Stromal cell of bone marrow (primary cell): ENCODE measurements at places on chromosomes 5 and 9.

DNA sequence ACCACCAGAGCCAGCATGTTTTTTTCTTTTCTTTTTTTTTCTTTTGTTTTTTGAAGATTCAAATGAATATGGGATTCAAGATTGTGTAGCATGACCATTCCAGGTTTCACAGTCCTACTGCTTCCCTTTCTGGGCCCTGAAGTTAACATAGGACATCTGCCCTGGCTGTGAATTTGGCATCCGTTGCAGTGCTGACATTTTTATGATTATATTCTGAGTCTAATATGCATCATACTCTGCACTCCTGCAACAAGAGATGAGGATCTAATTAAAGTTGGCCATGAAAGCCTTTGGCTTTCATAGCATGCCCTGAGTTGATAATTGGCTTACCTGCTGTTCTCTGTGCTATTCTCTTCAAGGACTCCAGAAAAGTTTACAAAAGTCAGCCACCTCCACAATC, 29.8 kb downstream of the C5orf22 start:
- DNase-seq, result no peak

DNA sequence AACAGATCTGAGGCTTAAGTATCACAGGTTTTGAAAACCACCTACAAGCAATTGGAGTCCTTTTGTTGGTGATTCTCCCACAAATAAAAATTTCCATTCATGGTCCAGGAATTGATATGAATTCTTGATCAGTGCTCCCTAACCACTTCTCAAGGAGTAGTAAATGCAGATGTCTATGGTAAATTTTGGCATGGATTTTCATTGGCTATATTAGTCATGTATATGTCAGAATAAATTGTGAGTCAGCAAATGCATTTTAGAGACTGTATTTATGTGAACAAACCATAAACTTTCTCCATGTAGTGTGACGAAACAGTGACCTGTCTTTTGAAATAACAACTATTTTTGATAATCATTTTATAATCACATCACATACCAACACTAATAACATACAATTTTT, 611.1 kb downstream of the HTR1A start:
- no peak for DNase-seq

GRCh38 chr9:29439961-29440360, 1866.7 kb upstream of the C9orf72 start:
- DNase-seq, result peak; percentile 7

DNA sequence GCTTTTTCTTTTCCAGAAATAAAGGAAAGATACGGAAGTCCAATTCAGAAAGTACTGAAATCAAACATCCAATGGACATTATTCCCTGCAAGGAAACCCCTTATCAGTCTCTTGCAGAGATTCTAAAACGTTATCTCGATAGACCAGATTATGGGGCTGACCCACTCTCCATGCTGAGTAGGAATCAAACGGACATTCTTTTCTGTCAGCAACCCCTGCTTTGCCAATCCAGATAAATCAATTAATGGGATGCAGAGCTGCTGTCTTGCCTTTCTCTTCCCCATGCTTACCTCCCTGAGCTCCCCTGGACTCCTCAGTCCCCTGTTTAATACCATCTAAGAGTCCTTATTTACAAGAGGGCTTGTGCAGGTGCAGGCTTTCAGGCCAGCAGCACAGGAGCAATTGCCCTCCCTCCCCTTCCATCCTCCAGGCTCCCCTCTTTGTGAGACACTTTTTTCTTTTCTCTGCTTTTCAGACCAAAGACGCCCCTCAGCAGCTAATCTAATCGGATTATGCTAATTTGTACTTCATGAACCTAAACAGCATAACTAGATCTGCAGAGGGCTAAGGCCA, 14.2 kb downstream of the TAL2 start:
- no peak for DNase-seq

- DNase-seq, result no peak
These were observed 444.2 kb upstream of the RIOK2 start for GRCh38 chr5:97627272-97627671.

DNA sequence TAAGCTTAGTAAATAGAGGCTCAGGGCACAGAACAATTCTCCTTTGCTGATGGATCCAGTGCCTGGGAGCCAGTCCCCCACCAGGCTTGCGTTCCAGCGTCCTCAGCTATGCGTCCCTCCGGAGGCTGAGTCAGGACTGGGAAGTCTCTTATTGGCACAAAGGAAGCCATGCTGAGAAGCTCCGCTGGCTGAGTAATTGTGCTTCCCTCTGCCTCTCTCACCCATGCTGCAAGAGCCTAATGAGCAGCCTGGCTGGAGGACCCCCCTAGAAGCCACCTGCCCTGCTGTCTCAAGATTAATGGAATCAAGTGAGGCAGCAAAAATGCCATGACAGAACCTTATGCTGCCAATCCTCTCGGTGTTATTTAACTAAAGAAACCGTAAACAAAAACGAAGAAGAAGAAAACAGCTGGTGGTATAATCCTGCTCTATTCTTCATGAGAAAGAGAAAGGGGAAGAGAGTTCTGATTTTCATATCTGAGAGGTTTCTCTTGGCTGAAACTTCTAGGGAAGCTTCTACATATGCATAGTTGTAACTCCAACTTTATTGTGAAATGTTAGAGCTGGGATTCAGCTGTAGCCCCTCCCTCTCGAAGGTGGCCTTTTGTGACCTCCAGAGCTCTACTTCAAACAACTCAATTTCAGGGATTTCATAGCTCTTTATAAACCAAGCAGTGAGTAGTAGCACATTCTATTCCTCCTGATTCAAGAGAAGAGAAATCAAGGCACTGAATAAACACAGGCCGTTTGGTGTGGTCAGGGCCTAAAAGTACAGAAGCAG, 185.4 kb upstream of the SEMA6A start:
- DNase-seq, result no peak

- no peak for DNase-seq
These were observed 1077.9 kb upstream of the C9orf72 start for GRCh38 chr9:28651050-28651722.

DNA sequence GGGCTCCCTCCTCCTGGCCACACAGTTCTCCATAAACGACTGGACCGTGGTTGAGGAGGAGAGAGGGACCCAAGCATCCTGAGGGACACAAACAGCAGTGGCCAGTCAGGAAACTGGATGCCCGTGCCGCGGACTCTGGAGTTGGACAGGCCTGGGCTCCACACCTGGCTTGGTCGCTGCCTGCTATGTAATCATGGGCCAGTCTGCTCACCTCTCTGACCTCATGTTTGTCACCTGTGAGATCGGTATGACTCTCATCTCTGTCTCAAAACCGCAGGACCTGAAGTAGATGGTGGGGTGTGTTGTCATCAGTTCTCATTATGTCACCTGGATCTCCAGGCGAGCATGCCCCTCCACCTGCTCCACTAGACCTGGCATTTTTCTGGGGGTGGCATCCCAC, 14.5 kb downstream of the CXXC5 start:
- no peak for DNase-seq

GRCh38 chr9:35659340-35659739, 1.2 kb downstream of the CCDC107 start:
- peak; percentile 56 for DNase-seq

- DNase-seq, result no peak
These were observed 644 bp downstream of the BRD3 start for GRCh38 chr9:134066913-134067851.

- DNase-seq, result no peak
These were observed 9.5 kb downstream of the CEMIP2 start for GRCh38 chr9:71758785-71759184.

- DNase-seq, result no peak
These were observed 28.4 kb downstream of the PSAT1 start for GRCh38 chr9:78325343-78325742.

GRCh38 chr5:159061179-159061796, 38.4 kb downstream of the EBF1 start:
- DNase-seq, result peak; percentile 91

GRCh38 chr9:108316066-108316465, 539.7 kb downstream of the ACTL7B start:
- no peak for DNase-seq

GRCh38 chr5:109485030-109485429, 75.3 kb upstream of the PJA2 start:
- no peak for DNase-seq

DNA sequence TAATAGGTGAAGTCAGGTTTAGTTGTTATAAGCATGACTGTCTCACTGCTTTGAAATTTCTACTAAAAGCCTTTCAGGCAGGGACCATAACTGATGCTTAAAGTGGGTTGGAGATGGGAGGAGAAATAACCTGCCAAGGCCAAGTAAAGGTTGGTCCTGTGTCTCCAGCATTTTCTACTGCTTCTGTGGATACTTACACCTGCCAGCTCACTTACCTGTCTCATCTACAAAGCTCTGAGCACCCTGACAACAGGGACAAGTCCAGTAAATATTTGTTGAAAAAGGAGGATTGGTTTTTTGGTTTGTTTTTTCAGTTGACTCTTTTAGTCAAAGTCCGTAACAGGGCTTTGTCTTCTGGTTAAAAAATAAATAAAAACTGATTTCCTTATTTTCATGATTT, 38.6 kb downstream of the GRAMD2B start:
- no peak for DNase-seq

- no peak for DNase-seq
These were observed 292.5 kb downstream of the PDE4D start for GRCh38 chr5:59600998-59601397.

DNA sequence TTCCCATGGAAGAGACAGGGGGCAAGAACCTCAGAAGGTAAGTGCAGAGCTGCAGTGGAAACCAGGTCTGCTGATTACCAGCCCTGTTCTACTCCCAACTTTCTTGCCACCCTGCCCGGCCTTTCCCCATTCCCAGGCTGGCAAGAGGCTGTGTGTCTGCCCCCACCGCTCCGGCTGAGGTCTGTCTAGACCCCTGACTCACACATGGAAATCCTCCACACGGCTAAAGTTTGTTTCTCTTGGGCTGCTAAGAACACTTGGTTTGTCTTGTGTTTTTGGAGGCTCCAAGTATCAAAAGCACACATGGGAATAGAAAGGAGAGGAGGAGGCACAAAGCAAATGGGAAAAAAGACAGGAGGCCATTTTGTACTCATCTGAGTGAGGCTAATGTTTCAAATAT, 168.3 kb downstream of the GABBR2 start:
- no peak for DNase-seq

GRCh38 chr9:20681467-20681866, 2.6 kb upstream of the FOCAD start:
- no peak for DNase-seq

GRCh38 chr5:168254013-168254693, 37.3 kb upstream of the WWC1 start:
- DNase-seq, result no peak

- DNase-seq, result no peak
These were observed 132.0 kb upstream of the WWC1 start for GRCh38 chr5:168159425-168159824.

GRCh38 chr5:126437721-126438120, 14.5 kb downstream of the GRAMD2B start:
- DNase-seq, result no peak

- no peak for DNase-seq
These were observed 76.9 kb upstream of the NEURL1B start for GRCh38 chr5:172564188-172564587.

DNA sequence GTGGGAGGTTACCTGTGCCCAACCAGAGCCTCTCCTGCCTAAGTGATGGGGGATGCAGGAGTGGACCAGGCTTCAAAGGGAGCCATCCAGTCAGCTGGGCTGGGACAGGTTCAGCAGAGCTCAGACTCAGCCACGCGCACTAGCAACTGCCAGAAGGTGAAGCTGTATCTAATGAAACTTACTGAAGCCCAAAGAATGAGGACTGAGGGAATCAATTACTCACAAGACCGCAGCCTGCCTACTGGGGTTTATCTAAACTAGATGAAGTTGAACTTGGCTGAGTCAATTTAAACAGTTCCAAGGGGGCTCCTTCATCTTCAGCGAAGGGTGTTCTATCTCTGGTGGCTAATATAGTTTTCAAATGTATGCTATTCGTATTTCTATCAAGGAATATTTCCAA, 11.4 kb downstream of the HAND1 start:
- no peak for DNase-seq

- DNase-seq, result peak; percentile 85
These were observed 21.5 kb downstream of the SHB start for GRCh38 chr9:38047301-38048251.

- DNase-seq, result no peak
These were observed 184.0 kb downstream of the MED10 start for GRCh38 chr5:6194261-6194875.

- DNase-seq, result no peak
These were observed 6.2 kb upstream of the ST6GALNAC4 start for GRCh38 chr9:127923046-127923445.

- DNase-seq, result no peak
These were observed 14.7 kb downstream of the TNFAIP8 start for GRCh38 chr5:119370486-119370885.

- DNase-seq, result peak; percentile 3
These were observed 176.6 kb upstream of the FREM1 start for GRCh38 chr9:15086778-15087324.

GRCh38 chr5:5179079-5179478, 38.9 kb downstream of the ADAMTS16 start:
- DNase-seq, result no peak

GRCh38 chr5:15255576-15255975, 244.4 kb upstream of the FBXL7 start:
- DNase-seq, result no peak

- DNase-seq, result no peak
These were observed 112.8 kb downstream of the DAPK1 start for GRCh38 chr9:87610200-87611155.

GRCh38 chr9:126690431-126691051, 76.8 kb downstream of the LMX1B start:
- no peak for DNase-seq

- no peak for DNase-seq
These were observed 31.0 kb downstream of the PSMB7 start for GRCh38 chr9:124384210-124384609.

- DNase-seq, result no peak
These were observed 18.5 kb downstream of the POU4F3 start for GRCh38 chr5:146357126-146357525.

GRCh38 chr5:79517601-79518000, 3.7 kb upstream of the HOMER1 start:
- DNase-seq, result no peak

- no peak for DNase-seq
These were observed 149.7 kb upstream of the COL5A1 start for GRCh38 chr9:134491856-134492255.

GRCh38 chr5:602466-603035, 9.6 kb upstream of the CEP72 start:
- DNase-seq, result no peak

DNA sequence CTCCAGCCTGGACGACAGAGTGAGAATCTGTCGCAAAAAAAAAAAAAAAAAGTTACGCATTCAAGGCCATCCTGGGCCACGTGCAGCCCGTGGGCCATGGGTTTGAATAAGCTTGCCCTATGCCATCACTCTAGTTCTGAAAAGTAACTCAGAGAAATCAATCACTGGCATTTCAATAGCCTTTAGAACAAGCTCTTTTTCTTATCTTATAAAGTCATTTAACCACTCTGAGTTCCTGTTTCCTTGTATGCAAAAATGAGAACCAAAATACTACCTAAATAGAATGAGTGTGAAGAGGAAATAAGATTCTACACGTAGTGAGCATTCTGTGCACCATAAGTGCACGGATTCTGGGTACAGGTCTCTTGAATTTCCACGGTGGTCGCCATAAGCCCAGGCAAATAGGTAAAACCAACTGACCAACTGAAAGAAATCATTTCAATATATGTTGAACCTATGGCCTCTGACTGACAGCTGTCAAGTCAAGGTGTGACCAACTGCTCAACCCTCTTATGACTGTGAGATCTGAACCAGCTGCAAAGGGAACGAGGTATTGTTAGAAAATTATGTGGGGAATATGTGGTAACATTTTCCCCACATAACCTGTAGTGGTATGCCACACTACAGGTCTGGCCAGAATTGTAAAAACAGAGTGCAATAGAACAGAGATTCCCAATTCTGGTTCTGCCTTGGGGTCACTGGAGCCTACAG, 143.9 kb upstream of the LHFPL2 start:
- no peak for DNase-seq

- no peak for DNase-seq
These were observed 24.9 kb downstream of the NIM1K start for GRCh38 chr5:43216941-43217340.
